Left ventricle myocardium superior (tissue), 1 donor: ENCODE measurements at places on chromosomes 2 and 18. TPM values are rescaled to one million over a fixed set of nuclear protein-coding genes. Genes with fewer than 3 reads are reported as not detected.

- no peak for DNase-seq
These were observed 10.4 kb downstream of the STON1 start for GRCh38 chr2:48540237-48540935.

DNA sequence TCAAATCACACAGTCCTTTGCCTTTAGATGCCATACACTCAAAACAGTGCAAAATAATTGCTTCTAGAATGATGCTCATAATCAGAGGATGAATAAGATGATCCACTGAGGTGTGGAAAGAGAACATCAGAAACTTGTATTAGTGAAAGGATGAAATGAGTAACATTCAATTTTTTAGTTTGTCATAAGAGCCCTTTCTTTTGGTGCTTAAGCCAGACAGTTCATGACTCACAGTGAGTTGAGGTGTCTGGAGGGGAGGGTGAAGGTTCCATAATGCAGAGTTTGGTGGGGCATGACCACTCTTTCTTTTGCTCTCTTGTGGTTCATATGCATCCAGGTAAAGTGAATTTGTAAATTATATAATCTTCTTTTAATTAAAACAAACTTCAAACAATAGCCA is 415.0 kb upstream of the CELF4 start:
- no peak for DNase-seq

DNA sequence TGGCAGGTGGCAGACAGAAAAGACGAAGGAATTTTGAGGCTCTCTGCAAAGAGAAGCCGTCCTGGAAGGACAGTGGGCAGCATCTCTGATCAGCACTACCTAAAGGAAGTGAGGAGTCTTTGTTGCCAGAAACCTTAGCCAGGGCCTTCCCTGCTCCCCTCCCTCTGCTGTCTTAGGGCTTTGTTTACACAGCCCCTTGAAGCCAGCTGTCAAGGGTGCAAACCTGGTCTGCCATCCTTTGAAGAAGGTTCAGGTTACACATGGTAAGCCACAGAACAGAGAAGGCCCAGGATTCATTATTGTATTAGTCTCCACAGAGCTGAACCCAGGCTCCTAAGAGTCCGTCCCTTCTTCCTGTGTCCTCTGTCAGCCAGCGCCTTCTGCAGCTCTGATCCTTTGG is 356.7 kb downstream of the TGIF1 start:
- no peak for DNase-seq

DNA sequence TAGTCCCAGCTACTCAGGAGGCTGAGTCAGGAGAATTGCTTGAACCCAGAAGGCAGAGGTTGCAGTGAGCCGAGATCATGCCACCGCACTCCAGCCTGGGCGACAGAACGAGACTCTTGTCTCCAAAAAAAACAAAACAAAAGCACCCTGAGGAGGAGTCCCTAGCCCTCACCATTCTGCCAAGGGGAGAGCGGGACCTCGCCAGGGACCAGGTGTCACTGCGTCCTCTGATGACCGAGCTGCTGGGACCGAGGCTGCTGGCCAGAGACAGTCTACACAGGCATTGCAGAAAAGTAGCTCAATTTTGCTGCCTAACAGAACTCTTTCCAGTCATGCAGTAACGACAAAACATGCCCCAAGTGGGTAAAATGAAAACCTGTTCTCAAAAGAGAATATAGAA is 18.4 kb downstream of the NCK2 start:
- DNase-seq: no peak

GRCh38 chr18:32773382-32773712 is 524 bp upstream of the KLHL14 start:
- DNase-seq: no peak

The CAPN13 gene
- total RNA-seq: not detected

GRCh38 chr2:198134293-198134955 is 330.0 kb downstream of the PLCL1 start:
- DNase-seq: no peak

GRCh38 chr2:46984642-46985476 is 69.3 kb upstream of the MCFD2 start:
- peak; percentile 71 for DNase-seq

The VSNL1 gene
- 18.6 TPM for total RNA-seq

DNA sequence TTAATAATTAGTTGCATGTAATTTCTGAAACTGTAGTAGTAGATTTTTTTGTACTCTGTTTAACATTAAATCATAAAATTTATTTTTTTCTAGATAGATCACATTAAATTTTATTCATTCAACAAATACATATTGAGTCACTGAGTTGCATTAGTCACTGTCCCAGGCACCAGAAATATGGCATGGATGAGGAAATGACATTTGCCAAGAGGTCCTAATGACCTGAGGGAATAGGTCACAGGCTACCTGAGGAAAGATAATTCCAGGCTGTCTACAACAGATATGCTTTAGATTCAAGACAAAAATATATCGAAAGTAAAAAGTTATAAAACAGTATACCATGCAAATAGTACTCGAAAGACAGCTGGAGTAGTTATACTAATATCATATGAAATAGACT is 852.4 kb upstream of the ACVR2A start:
- no peak for DNase-seq

GRCh38 chr2:9996321-9996720 is 44.8 kb downstream of the GRHL1 start:
- DNase-seq: no peak

The FOXD4L1 gene
- total RNA-seq: not detected

The SLC4A5 gene
- total RNA-seq: 2.2 TPM

The RPIA gene
- total RNA-seq: 19.1 TPM
